Esophagus muscularis mucosa (tissue), 4 donors: ENCODE measurements at places on chromosomes 2 and 18. TPM values are rescaled to one million over a fixed set of nuclear protein-coding genes. Genes with fewer than 3 reads are reported as not detected.

DNA sequence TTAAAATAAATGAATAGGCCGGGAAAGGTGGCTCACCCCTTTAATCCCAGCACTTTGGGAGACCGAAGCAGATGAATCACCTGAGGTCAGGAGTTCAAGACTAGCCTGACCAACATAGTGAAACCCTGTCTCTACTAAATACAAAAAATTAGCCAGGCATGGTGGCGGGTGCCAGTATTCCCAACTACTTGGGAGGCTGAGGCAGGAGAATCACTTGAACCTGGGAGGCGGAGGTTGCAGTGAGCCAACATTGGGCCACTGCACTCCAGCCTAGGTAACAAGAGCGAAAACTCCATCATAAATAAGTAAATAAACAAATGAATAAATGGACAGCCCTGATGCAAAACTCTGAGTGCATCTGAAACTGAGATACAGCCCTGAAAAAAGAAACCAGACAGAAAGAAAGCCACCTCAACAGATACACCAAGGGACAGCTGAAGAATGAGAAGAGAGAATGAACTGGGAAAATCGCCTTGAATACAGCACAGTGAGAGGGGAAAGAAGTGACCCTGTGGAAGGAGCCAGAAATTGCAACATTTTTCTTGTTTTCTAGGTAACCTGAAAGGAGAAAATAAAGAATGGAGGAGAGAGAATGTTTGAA is 64.4 kb downstream of the TRABD2A start:
- no peak overlapping the region for H3K4me3 ChIP-seq
- no peaks in the 10 kb centered on the region for H3K36me3 ChIP-seq
- H3K27me3 ChIP-seq, result no peaks in the 10 kb centered on the region
- no peaks in the 10 kb centered on the region for H3K4me1 ChIP-seq

GRCh38 chr2:8059255-8059654 is 622.6 kb upstream of the ID2 start:
- no peak overlapping the region for H3K27ac ChIP-seq
- H3K36me3 ChIP-seq, result no peaks in the 10 kb centered on the region
- no peak overlapping the region for H3K4me3 ChIP-seq
- DNase-seq, result no peak
- H3K27me3 ChIP-seq, result no peaks in the 10 kb centered on the region

GRCh38 chr2:232609607-232610006 is 23.8 kb upstream of the EFHD1 start:
- H3K36me3 ChIP-seq, result no peaks in the 10 kb centered on the region
- peaks cover 4% of the 10 kb centered on the region for H3K4me1 ChIP-seq
- no peak overlapping the region for H3K4me3 ChIP-seq
- H3K27me3 ChIP-seq, result no peaks in the 10 kb centered on the region
- no peak overlapping the region for H3K27ac ChIP-seq

CRACDL gene
- 4.7 TPM for total RNA-seq

IL1B gene
- not detected for total RNA-seq
